ENCODE measurements at places on chromosomes 7 and 10.
A peak's percentile ranks its signal among the peaks of the same experiment; 100 is the strongest.

GRCh38 chr7:24419077-24419476 is 135.1 kb downstream of the NPY start:
- DNase-seq: no peak

GRCh38 chr7:73865738-73866445 is 4.9 kb downstream of the TMEM270 start:
- peak; percentile 59 for DNase-seq

DNA sequence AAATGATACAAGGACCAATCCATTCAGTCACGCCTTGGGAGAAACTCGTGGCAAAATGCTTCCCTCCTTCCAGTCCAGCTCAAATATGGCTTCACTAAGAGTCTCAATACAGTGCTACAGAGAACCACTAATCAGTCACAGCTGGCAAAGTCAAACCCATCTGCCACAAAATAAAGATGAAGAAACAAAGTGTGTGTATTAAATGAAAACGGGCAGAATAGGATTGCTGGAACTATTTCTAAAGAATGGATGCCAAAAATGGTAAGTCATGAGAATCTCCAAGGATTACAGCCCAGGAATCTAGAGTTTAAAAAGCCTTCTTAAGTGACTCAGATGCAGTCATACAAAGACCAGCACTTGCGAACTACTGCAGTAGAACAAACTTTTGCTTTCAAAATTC is 61.9 kb downstream of the CACUL1 start:
- peak; percentile 96 for DNase-seq

GRCh38 chr10:115093776-115094408 is 727 bp downstream of the ATRNL1 start:
- no peak for DNase-seq

DNA sequence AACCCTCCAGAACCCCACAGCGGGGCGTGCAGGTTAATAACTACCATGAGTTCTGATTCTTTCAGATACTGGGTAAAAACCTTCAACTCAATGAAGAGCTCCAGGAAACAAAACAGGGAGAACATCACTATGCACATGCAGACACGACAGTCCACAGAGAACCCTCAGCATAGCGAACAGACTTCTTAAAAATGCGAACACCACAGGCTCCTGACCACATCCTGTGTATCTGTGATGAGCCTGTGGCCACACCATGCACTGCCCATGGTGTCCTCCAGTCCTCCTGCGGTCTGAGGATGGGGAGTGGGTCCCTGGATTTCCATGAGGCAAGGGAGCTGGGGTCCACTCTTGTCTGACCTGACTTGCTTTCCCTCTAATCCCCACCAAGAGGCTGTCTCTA is 107.2 kb downstream of the COBL start:
- DNase-seq: no peak

DNA sequence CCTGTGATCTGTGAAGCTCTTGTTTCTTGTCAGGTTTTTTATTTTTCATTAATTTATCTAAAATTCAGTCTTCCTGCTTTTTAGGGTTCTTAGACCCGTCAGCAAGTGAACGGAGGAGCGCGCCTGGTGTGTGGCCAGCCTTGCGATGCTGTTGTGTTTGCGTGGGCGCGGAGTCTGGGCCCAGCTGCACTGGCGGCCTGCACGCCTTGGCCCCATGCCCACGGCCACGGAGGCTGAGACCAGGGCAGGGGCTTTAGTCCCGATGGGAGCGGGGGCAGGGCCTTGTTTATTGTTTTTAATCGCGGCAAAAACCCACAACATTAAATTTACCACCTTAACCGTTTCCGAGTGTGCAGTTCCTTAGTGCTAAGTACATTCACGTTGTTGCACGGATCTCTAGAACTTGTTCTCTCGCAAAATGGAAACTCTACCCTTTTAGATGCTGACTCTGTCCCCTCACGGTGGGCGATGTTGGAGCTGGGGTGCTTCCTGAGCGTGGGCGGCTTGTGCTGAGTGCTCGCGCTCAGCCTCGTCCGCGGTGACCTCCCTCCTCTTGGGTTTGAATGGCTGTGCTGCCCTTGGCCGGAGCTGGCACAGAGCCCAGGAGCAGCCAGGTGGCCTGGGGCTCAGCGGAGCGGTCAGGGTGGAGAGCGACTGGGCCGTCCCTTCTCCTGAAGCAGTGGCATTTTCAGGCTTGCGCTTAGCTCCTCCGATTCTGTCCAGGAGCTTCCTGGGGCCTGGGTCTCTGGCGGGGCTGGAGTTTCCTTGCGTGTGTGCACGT is 69.1 kb downstream of the INPP5A start:
- no peak for DNase-seq

GRCh38 chr7:76352193-76352592 is 6.6 kb downstream of the YWHAG start:
- peak; percentile 57 for DNase-seq

DNA sequence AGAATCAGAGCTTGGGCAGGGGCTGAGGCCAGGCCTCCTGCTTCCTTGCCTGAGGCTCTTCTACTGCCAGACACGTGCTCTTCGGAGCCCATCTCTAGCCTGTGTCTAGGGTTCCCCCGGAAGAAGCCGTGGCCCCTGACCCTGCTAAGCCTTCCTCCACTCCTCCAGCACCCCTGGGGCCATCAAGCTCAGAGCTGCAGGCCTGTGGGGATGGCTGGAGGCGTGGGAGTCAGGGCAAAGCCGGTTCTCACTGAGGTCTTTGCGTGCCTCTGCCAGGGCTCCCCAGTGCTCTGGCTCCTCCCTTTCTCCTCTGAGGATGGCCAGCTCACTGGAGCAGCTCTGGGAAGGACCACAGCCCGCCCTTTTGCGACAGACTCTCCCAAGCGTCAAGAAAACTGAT is 34.4 kb downstream of the GHRHR start:
- no peak for DNase-seq

Measured in fibroblast of skin of right quadriceps (primary cell).